CD4-positive, alpha-beta T cell treated with Interleukin-2 at 100 ng/mL for 4 hours (primary cell): ENCODE measurements at places on chromosomes 7 and 10.

GRCh38 chr7:113652501-113652900 is 266.3 kb downstream of the PPP1R3A start:
- no peak for DNase-seq

GRCh38 chr7:104700336-104700735 is 313.7 kb upstream of the KMT2E start:
- no peak for DNase-seq

- no peak for DNase-seq
Observed at GRCh38 chr10:44973323-44974081, 5.1 kb downstream of the DEPP1 start.

DNA sequence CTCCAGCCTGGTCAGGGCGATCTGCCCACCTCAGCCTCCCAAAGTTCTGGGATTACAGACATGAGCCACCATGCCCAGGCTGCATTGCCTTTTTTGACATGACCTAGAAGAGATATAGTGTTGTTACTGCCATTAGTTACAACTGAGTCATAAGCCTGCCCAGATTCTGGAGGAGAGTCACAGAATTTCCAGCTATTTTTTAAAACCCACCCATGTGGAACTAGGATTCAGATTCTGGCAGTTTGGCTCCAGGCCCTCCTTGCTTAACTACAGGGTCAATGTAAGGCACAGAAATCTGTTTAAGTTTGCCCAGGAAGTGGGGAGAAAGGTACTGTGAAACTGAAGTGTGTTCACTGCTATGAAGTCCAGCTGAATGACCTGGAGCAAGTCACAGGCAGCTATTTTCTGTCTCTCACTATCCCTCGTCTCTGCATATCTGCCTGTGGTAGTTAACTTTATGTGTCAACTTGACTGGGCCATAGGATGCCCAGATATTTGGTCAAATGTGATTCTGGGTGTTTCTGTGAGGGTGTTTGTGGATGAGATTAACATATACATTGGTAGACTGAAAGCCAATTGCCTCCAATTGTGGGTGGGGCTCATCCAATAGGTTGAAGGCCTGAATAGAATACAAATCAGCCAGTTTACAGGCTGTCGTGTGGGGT is 8.4 kb upstream of the MARVELD1 start:
- no peak for DNase-seq

DNA sequence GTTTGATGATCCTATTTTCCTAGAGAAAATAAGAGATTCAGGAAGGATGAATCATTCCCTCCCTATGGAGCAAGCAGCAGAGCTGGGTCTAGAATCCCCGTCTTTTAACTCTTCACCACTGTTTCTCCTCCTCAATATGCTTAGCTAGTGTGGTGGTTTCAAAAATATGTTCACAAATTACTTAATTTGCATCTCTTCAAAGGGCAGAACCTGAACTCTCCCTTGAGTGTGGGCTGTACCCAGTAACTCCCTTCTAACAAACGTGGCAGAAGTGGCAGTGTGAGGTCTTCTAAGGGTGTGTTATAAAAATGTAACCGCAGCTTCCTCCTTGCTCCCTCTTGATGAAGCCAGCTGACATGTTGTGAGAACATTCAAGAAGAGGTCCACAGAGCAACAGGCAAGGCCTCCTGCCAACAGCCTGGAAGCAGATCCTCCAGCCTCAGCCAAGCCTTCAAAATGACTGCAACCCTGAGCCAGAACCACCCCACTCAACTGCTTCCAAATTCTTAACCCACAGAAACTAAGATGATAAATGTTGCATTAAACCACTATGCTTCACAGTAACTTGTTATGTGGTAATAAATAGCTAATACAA is 36.6 kb downstream of the SRPK2 start:
- DNase-seq: peak; percentile 78

DNA sequence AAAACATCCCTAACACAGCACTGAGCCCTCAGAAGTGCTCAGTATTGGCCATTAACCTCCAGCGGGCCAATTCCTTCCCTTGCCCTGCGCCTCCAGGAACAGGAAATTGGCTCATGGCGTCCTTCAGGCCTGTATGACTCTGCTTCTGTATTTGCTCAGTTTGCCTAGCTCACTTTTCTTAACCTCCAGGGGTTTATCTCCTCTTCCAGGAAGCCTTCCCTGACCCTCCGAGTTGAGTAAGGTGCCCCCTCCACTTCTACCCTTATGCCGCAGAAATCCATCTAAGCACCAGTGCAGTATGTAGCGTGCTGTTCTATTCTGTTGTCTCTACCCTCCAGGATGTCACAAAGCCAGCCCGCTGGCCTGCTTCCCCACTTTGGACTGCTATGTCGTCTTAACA is 1.1 kb upstream of the SFXN4 start:
- no peak for DNase-seq

DNA sequence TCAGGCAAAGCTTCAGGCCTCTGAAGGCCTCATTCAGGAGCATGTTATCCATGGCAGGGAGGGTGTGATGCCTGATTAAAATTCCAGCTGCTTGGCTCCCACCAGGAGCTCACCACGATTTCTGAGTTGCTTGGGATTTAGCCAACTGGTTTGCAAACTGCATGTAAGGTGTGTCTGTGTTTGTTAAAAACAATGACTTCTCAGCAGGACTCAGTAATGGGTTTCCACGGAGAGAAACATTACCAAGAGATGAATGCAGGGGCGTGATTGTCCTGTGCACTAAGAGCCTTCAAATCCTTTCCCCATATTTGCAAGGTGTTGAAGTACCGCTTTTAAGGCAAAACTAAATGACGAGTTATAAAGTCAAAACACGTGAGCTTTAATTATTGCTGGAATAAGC is 88.8 kb upstream of the BTBD16 start:
- DNase-seq: no peak

DNA sequence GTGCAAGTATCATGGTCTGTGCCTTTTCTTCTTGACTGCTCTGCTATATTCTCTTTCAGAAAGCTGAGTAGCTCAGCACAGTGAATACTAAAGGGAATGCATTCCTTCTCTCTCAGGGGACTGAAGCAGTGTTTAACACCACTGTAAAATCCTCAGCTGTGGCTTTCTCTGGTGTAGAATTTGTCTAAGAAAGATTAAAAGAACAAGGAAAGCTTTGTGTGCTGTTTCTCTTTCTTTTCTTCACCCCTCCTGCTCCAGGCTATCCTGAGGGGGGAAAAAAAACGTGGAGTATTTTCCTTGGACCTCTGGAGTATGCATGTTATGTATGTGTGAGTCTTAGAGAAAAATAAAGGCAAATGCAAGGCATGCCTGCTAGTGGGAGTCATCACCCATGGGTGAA is 383.9 kb downstream of the AUTS2 start:
- no peak for DNase-seq

GRCh38 chr7:35248576-35249536 is 5.0 kb downstream of the TBX20 start:
- no peak for DNase-seq

DNA sequence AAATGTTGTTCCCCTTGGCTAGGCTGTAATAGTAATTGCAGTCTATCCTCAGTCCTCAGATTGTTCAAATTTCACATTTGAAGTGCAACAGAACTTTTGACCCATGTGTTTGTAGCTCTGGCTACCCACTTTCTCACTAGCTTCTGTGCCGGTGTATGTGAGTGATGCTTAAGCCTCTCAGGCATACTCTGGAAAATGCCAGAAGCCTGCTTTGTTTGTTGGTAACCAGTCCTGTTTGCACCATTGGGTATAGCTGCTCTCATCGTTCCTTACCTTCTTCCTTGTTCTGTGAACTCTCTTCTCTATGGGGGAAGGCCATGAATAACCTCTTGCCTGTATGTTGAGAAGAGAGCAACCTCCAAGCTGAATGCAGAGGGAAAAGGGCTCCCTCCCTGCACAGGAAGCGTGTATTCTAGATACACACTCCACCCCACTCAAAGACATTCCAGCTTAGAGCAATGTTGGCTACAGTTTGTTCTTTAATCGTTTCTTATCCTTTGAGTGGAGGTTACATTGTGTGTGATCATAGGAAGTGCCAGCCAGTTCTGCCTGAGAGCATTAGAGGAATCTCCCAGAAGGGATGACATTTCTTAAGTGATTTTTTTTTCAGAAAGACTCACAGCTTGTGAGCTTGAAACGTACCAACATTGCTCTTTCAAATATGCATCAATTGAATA is 40.5 kb downstream of the C1QL3 start:
- DNase-seq: no peak

DNA sequence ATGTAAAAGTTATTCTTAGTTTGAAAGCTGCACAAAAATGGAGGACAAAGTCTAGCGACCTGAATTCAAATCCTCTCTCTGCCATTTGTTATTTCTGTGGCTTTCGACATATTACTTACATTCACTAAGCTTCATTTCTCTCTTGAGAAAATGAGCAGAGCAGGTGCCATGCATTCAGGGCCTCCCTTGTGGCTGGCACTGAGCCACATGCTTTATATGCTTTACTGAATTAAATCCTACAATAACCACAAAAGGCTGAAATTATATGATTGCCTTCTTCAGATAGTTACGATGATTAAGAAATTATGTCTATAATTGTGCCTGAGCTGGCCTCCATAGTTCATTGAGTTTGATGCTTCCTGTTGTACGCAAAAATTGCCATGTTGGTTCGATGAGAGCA is 98.7 kb downstream of the NPSR1 start:
- DNase-seq: no peak
